ENCODE measurements at places on chromosomes 3 and 15. TPM values are rescaled to one million over a fixed set of nuclear protein-coding genes. Genes with fewer than 3 reads are reported as not detected.

DNA sequence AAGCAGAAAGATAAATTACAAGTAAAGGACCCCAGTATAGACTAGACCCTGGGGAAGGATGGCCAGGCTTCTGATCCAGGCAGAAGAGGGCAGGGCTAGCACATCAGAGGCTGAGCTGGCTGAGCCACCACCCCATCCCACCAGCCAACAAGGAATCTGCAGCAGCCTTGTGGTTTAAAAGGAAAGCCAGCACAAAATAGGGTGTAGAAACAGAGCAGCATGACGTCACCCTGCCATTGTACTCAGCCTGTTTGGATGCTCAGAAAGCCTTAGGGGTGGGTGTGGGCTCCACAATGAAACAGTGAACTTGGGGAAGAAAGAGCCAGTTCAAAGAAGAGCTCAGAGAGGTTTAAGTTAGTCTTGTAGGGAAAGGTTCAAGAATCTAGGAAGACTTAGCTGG, 28.2 kb downstream of the DUOX1 start:
- peak; percentile 57 for DNase-seq

GRCh38 chr15:39752991-39753390, 29.6 kb downstream of the FSIP1 start:
- DNase-seq = no peak

The PRTG gene
- 19.0 TPM for total RNA-seq

DNA sequence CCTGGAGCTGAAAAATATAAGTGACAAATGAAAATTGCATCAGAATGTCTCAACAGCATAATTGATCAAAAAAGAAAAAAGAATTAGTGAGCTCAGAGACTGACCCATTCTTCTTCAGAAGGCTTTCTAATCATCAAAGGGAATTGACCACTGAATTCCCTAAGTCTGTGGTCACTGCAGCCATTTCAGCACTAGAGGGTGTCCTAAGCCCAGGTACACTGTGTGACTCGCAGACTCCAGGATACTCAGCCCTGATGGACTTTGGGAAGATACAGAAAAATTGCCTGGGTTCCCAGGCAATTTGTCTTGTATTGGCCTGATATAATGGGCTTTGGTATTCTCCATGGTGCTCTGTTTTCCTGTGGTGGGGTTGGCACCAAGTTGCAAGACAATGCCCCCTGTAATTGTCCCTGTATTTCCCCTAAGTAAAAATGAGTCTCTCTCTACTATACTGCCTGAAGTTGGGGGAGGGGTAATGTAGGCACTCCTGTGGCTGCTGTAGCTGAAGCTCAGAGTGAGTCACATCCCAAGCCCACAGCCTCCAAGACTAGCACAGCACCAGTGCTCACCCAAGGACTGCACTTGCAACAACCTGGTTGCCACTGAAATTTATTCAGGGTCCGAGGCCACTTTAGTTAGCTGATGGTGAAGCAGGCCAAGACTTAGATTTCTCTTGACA, 256.0 kb upstream of the STAC start:
- peak; percentile 76 for DNase-seq

The SCAANT1 gene
- total RNA-seq = not detected

GRCh38 chr3:99690761-99691369, 52.5 kb downstream of the COL8A1 start:
- DNase-seq = no peak

The CXCR6 gene
- total RNA-seq = not detected

GRCh38 chr15:47675735-47676134, 41.6 kb upstream of the SEMA6D start:
- no peak for DNase-seq

GRCh38 chr3:21542656-21543379, 208.2 kb downstream of the ZNF385D start:
- DNase-seq = no peak

The SCN11A gene
- total RNA-seq = under 0.01 TPM

DNA sequence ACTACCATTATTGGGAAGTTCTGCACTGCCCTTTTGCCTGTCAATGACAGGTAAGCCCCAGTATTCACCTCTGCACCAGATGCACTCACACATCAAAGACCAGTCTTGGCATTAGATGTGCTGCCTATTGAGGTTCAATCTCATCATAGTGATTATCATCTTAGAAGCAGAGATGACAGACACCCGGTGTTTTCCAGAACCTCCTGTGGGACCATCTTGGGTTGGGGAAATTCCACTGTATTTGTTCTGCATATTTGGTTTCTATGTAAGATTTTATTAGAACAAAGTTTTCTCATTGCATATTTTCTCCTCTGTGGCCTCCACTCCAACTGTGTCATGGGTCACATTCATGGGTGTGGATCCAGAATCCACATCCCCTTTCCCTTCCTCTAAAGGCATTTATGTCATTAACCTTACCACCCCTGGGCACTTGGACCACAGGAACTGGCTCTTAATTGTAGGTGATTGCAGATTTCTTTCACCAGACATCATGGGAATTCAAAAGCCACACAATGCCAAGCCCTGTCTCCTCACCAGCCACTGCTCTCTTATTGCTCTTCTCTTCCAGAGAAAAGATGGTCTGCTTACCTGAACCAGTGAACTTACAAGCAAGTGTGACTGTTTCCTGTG, 31.2 kb downstream of the PLA1A start:
- DNase-seq = no peak

- DNase-seq = no peak
Measured at GRCh38 chr3:197907196-197907595, 42.8 kb upstream of the RPL35A start.

All from renal cortical epithelial cell (primary cell).